ENCODE measurements at places on chromosomes 1 and 21. TPM values are rescaled to one million over a fixed set of nuclear protein-coding genes. Genes with fewer than 3 reads are reported as not detected.

DNA sequence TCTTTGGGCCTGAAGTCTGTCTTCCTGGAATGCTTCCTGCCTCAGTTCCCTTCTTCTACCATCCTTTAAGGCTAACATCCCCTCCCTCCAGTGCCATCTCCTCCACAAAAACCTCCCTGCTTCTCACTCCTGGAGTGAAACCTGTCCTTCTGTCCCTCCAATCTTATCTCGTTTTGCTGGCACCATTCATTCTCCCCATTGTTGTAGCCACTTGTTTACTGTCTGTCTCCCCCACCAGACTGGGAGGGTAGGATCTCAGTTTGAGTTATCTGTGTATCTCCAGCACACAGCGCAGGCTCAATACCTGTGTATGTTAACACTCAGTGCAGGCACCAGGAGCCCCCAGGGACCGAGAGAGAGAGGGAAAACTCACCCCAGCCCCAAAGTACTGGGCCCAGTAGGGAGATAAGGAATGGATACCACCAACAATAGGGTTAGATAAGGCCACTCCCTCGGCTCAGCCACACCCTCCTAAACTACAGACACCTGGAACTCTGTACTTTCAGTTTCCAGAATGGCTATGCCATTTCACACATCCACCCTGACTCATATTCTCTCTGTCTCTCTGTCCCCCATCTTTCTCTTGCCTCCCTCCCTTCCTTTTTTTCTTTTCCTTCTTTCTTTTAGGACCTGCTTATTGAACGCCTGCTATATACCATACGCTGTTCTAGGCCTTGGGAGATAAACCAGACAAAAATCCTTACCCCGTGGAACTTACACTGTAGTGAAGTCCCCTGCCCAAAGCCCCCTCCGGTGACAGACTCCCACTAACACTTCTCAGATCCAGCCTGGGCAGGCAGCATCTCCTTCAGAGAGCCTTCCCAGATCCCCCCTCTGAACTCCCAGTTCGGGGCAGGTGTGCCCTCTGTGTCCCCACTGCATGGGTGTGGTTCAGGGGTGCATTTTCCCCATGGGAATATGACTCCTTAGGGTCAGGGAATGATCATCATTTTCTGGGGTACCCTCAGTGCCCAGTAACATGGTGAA is 3.3 kb upstream of the SSBP3 start:
- DNase-seq, result no peak

DNA sequence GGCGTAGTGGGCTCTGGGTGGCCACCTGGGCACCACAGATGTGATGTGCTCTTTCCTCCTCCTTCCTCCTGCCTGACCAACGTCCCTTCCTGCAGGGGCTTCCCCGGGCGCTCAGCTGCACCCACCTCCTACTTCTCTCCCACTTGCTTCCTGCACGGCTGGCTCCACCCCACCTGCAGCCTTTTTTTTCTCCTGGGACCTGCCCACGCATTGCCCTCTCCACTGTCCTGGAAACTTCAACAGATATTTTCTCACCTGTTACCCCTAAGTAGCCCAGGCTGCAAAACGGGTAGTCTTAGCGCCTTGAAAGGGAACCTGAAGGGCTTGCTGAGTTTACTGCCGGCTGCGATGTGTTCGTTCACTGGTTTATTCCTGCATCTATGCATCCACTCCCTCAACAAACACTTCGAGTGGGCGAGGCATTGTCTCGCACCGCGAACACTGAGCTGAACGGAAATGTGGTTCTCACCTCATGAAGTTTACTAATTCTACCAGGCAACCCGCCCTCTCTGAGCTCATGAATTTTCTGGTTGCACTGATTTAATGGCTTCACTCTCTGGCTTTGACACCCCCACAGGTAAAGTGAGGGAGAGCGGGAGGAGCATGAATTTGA is 23.6 kb downstream of the ZBTB18 start:
- DNase-seq, result no peak

The RHBDL2 gene
- polyA plus RNA-seq, result 1.7 TPM

DNA sequence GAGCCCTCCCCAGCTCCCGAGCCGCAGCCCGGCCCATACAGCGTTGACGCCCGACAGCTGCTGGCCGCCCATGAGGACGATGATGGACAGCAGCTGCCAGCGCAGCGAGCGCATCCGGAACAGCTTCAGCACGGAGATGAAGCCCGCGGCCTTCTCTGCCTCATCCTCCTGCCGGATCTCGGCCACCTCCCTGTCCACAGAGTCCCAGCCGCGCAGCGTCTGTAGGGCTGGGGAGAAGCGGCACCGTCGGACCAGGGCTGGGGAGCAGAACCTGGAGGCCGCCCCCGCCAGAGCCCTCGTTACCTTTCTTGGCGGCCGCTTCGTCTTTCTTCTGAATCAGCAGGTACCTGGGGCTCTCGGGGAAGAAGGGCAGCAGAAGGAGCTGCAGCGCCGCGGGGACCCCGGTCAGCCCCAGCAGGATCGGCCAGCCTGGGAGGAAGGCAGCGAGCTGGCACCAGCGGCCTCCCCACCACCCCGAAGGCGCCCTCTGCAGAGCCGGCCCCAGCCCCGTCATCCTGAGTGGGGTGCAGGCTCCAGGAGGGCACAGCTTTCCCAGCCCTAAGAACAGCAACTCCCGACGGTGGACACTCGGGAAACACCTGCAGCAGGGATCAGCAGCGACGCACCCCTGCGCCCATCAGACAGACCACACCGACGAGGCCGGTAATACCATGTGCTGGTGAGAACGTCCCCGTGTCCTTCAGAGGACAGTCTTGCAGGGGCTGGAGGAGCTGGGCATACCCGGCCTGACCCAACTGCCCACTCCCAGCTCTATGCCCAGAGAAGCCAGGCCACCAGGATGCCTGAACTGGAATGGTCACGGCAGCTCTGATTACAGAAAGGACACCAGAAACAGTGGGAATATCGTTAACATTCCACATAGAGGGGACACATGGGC is 13.8 kb upstream of the SLC2A7 start:
- DNase-seq, result no peak

GRCh38 chr1:225731491-225731890 is 46.1 kb upstream of the SRP9 start:
- no peak for DNase-seq

GRCh38 chr1:231171623-231172197 is 9.9 kb downstream of the TRIM67 start:
- no peak for DNase-seq
